ENCODE measurements at places on chromosomes 7 and 10.

DNA sequence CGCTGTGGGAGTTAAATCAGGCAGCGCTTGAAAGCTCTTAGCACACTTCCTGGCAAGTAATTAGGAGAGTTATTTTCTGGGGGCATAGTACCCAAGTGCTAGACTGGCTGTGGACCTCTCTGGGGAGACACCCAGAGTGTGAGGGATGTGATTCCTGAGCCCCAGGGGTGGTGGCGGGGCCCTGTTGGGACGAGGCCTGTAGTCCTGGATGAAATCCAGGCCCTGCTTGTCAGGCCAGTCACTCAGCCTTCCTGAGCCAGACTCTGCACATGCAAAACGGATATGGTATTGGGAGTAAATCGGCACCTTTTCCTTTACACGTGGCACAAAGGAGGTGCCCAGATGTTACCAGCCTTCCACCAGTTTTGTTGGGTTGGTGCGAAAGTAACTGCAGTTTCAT, 31.2 kb downstream of the TRRAP start:
- no peak for DNase-seq

DNA sequence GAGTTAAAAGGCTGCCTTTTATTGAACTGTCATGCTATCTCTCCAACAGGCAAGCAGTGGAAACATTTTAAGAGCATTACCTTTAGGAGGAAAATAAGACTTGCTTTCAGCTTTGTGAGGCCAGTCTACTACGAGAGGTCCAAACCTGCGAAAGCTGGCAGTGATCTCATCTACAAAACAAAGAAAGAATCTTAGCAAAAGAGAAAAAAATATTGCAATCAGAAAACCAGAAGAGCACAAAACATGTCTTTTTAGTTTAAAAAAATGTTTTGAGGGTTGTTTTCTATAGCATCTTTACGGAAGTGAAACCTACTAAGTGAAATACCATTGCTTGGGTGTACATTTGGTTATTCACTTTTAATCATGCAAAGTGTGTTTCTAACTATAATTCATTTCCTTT, 147.9 kb downstream of the CPEB3 start:
- no peak for DNase-seq

DNA sequence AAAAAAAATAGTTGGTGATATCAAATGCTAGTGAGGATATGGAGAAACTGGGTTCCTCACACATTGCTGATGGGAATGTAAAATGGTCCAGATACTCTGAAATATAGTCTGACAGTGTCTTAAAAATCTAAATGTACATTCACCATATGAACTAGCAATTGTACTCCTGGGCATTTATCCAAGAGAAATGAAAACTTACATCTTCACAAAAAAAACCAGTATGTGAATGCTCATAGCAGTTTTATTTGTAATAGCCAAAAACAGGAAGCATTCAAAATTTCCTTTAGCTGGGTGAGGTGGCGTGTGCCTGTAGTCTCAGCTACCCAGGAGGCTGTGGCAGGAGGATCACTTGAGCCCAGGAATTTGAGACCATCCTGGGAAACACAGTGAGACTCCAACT, 2.1 kb upstream of the SSC4D start:
- DNase-seq = no peak

DNA sequence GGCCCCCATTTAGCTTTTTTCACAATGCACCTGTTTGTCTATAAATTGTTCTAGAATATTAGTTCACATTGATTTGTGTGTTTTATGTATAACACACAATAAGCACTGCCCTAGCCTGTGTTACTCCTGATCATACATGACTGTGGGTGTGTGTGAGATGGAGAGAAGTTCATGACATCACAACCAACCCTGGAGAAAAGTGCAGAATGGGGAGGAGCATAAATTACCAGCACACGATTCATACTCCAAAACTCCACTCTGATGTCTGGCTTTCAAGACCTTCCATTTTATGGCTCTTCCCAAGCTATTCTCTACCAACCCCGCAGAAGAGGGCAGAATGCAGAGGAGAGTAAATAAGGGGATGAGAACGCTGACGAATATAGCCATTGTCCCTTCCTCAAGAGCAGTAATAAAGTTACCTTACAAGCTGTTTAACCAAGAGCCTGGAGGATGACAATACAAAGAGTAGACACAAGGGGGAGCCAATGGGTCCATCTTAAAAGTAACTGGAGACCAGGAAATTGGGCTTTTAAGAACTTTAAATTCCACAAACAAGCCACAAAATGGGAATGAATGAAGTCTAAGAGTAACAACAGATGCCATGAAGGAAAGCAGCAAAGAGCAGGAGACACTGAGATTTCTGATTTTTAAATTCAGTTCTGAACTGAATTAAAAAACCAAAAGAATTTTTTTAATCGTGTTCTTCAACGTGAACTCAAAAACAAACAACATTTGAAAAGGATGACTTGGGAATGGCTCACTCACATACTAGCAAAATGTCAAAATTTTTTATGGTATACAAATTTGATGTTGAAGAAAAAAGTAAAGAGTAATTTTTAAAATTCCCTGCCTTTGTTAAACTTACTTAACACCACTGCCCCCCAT, 159.6 kb downstream of the PARD3 start:
- no peak for DNase-seq

DNA sequence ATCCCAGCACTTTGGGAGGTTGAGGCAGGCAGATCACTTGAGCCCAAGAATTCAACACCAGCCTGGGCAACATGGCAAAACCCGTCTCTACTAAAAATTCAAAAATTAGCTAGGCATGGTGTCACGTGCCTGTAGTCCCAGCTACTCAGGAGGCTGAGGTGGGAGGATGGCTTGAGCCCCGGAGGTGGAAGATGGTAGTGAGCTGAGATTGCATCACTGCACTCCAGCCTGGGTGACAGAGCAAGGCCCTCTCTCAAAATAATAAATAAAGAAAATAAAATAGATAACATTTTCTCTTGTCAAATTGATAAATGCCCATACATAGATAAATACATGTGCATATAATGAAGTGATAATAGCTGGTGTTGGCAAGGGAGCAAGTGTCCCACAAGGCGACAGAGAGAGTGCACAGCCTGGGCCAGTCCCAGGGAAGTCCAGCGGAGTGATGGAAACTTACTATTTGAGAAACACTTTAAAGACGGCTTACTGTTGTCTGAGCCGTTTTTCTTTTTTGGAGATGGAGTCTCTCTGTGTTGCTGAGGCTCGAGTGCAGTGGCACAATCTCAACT, 33.4 kb upstream of the DLG5 start:
- DNase-seq = no peak

- no peak for DNase-seq
These were observed 811 bp upstream of the ARHGAP12 start for GRCh38 chr10:31929261-31930022.

DNA sequence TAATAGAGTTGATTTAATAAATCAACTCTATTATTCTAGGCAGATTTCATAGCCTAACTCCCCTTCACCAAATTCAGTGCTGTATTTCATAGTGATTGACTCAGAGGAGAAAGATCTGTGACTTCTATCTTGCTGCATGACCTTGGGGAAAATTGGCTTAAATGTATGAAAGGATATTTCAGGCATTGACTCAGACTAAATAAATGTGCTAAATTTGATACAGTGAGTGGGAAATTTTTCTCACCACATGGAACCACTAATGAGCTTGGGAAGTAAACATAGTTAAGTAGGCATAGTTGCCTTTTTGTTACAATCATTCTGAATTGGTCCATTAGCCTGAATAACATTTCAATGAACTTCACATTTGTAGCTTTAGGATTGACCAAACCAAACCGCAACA, 89.0 kb upstream of the PRPS1L1 start:
- DNase-seq = no peak

DNA sequence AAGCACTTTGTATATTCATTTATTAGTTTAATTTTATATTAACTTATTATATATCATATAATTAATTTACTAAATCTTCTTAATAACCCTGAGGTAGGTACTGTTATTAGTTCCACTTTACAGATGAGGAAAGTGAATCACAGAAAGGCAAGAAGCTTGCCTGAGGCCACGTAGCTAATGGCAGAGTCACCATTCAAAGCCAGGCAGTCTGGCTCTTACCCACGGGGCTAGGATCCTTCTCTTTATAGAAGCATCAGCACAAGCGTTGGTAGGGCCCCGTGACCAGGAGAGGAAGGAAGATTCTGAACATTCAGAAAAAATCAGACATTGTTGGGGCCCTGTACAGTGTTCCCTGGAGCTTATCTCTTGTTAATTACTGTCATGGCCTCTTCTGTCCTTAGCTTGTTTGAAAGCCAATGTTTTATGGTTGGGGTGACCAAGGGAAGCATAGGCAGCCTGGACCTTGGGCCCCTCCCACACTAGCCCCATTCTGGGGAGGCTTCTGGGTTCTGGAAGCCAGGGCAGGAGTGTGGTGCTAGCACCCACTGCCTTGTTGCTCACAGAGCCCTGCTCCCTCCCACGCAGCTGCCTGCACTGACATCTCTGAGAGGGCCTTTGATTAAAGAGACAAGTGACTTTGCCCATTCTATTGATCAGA, 31.1 kb upstream of the SLF2 start:
- DNase-seq = no peak

DNA sequence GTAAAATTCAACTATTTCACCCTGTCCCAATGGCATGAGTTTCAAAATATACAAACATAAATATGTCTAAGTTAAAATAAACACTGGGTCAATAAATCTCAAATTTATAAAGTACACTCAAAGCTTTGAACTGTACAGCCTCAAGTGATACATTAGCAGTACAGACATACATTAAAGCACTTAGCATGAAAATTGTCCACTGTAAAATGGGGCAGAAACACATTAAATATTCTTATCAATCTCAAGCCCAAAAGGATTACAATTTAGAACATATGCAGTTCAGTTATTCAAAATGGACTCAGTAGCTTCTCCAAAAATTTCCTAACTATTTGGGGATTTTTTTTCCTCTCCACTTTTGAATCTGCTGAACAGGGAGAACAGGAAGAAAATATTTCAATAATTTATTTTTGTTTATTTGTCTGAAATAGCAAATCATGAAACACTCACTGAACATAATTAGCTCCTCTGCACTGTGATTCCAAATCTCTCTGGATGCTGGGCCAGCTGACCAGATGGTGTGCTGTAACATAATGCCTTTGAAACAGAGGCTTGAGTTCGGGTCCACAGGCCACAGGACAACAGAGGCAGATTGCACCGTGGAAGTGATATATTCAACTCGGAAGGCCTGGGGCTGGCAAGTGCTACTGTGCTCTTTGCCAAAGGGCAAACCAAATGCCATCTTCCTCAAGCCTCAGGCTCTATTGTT, 248.9 kb upstream of the LRRN3 start:
- no peak for DNase-seq

DNA sequence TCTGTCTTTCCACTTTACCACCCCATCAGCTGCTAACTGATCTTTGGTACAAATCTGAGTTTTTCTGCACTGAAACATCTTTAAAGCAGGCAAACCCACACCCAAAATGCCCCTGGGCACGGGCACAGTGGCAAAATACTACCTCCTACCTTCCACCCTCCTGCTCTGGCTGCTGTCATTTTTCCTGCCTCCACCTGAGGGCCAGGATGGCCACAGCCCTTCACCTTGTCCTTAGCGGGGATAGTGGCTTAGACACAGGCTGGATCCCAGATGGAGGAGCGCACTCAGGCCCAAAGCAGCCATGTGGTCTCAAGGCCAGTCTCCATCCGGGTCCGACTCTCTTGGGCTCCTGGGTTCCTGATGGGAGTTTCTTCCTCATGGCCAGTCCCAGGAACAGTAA, 98.3 kb downstream of the HIF1AN start:
- DNase-seq = no peak

DNA sequence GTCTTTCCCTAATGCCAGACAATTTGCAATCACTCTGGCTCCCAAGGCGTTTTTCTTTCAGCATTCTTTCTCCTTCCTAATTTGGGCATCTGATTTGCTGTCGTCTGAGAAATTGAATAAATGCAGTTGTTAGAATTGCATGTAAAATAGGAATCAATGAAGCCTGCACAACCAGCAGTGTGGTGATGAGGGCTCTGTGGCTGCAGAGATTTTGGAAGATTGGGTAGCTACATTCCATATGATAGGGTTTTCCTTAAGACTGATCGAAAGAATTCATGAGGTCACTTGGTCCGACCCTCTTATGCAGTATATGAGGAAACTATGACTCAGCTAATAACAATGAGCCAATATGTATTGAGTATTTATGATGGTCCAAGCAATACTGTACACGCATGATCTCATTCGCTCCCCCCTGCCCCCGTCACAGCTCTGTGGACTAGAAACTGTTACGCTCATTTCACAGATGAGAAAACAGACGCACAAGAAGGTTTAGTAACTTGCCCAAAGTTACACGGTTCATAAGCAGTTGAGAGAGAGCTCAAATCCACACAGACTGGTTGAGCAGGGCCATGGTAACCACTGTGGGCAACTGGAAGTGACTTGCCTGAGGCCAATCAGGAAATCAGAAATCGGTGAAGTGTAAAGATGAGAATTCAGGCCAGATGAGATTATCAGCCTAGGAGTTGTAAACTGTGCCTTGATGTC, 527.2 kb downstream of the GATA3 start:
- DNase-seq = no peak

- DNase-seq = peak; percentile 40
These were observed 692 bp downstream of the CARD11 start for GRCh38 chr7:3042861-3043489.

DNA sequence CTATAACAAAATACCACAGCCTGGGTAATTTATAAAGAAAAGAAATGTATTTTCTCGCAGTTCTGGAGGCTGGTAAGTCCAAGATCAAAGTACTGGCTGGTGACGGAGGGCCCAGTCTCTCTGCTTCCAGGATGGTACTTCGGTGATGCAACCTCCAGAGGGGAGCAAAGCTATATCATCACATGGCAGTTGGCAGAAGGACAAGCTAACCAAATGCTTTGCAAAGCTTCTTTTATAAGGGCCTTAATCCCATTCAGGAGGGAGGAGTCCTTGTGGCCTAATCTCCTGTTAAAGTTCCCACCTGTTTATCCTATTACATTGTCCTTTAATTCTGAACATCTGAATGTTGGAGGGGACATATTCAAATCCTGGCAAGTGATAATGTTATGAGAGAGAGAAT, 134.1 kb upstream of the SP4 start:
- no peak for DNase-seq

- DNase-seq = no peak
These were observed 1.2 kb downstream of the VCL start for GRCh38 chr10:73998929-73999691.

GRCh38 chr10:85026878-85027467, 698.6 kb downstream of the CCSER2 start:
- no peak for DNase-seq

DNA sequence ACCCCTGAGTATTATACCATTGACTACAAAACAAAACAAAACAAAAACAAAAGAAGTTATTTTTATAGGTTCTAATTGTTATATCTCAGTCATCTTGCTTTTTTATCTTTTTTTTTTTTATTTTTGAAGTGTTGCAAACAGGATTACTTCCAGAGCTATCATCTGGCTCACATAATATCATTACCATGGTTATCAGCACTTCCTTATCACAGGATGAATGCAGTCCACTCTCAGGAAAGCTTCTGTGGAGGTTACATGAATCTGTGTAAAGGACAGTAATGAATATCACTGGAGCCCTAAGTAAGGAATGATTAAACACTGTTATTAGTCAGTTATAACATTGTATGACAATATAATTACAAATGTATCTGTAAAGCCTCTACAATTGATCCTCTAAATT, 451.5 kb downstream of the PLXDC2 start:
- no peak for DNase-seq

GRCh38 chr7:21256310-21256877, 171.5 kb upstream of the SP4 start:
- no peak for DNase-seq

GRCh38 chr10:14371581-14371980, 40.9 kb upstream of the FRMD4A start:
- no peak for DNase-seq

- DNase-seq = no peak
These were observed 189.2 kb downstream of the EBF3 start for GRCh38 chr10:129774736-129775401.

Measured in stimulated activated CD8-positive, alpha-beta memory T cell treated with anti-CD3 and anti-CD28 coated beads, Interleukin-15, amount 100 ng/mL, for 4 hours (primary cell).